ENCODE measurements at places on chromosomes 13 and 19.

DNA sequence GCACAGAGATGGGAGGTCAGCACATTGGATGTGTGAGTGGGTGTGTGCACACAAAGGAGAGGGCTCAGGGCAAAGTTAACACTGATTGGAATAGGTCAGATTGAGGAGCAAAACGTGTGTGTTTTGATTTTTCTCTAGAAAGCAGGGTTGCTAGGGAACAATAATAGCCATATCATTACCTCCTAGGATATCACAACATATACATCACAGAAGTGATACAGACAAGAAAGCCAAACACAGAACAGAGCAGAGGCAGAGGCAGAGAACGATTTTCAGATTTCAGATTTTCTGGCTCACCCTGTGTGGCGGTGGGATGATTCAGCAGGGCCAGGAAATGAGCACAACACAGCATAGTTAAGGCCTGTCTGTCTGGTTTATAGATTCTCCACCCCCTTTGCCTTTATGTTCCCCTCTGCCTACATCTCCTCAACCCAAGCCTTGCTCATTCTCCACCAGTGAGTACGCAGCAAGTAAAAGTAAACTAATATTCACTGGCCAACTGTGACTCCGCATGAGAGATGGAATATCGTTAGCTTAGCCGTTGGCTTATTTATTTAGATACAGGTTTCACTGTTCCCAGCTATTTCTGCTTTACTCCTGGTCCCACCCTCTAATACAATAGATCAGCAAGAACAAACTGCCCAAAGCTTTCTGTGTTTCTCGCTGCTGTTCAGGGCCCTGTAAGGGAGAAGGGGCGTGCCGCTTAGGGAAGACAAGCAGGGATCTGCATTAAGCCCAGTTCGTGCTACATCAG lies 182.7 kb upstream of the TSC22D1 start:
- no peak for DNase-seq

GRCh38 chr19:7515110-7515644 lies 726 bp upstream of the ZNF358 start:
- no peak for DNase-seq

- DNase-seq, result no peak
These were observed 135.7 kb upstream of the SERP2 start for GRCh38 chr13:44237881-44238421.

- no peak for DNase-seq
These were observed 4.5 kb downstream of the CCNA1 start for GRCh38 chr13:36436811-36437210.

DNA sequence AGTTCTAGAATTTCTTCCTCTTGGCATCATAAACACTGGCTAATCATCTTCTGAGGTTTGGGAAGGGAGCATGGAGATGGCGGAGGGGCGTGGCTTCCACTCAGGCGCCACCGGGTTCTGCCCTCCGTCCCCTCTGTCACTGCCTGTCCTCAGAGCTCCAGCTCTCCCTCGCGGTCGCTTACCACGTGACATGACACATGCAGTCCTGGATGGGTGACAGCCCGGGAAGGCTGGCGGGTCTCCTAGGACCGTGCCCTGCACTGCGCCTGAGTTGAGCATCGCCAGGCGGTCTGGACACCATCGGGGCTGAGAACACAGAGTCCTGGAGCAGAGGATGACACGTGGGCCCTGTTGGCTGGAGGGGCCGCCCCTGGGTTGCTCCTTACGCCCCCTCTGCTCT lies 123.3 kb downstream of the RAB20 start:
- DNase-seq, result no peak

GRCh38 chr19:19145684-19146608 lies 7.7 kb upstream of the TMEM161A start:
- peak; percentile 74 for DNase-seq

DNA sequence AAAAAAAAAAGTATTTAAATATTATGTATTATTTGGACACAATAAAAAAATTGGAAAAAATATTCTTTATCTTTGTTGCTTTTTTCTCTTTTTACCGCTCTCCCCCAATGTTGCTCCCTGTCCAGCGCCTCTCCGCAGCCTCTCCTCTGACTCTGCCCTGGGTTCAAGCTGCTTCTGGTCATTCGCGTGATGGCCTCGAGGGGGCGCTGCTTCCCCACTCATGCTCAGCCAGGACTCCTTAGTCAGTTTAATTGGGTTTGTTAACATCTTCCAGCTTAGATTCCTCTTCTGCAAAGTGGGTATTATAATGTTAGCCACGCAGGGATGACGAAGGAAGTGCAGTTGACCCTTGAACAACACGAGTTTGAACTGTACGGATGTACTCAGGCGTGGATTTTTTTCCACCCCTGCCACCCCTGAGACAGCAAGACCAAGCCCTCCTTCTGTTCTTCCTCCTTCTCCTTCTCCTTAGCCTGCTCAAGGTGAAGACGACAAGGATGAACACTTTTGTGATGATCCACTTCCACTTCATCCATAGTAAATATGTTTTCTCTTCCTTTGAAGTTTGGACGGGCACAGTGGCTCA lies 4.9 kb upstream of the NWD1 start:
- DNase-seq, result no peak

DNA sequence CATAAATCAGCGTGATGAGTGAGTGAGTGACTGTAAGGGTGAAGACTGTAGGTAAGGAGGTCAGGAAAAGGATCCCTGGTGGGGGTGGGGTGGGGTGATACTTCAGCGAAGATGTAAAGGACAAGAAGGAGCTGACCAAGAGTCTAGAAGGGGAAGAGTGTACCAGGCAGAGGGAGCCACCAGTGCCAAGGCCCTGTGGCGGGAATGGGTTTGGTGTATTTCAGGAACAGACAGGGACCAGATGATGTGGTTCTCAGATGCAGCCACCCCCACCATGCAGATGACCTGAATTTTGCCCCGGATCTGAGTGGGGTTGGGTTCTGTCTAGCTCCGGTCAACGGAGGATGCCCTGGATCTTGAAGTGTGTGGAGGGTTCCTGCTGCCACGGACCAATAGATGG lies 30.1 kb upstream of the SLC7A10 start:
- no peak for DNase-seq

DNA sequence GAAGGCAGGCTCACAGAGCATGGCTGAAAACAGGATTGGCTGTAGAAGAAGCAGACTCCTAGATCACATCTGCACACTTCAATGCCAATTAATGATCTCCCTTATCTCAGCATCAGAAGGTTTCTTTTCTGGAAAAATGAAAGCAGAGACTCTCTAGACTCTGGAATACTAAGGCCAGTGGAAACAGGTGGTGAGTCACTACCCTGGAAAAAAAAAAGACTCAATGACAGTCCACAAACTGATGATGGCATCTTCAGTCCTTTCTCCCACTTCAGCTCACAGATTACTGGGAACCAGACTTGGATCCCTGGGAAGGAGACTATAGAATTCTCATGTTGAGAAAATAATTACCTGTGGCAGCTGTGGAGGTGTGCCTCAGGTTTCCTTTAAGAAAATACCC lies 47.5 kb upstream of the MBNL2 start:
- DNase-seq, result no peak

- no peak for DNase-seq
These were observed 11.2 kb downstream of the FEM1A start for GRCh38 chr19:4802711-4803110.

- no peak for DNase-seq
These were observed 21.2 kb upstream of the TOMM40 start for GRCh38 chr19:44869733-44870470.

DNA sequence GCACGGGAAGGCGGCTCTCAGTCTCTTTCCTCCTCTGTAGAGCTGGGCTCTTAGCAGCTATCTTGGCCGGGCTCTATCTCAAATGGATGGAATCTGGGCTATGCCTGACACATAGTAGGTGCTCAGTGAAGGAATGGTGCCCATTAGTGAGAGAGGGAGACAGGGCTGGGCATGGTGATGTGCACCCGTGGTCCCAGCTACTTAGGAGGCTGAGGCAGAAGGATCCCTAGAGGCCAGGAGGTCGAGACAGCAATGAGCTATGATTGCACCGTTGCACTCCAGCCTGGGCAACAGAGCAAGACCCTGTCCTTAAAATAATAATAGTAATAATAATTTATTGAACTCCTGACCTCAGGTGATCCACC lies 14.7 kb downstream of the KLF2 start:
- no peak for DNase-seq

DNA sequence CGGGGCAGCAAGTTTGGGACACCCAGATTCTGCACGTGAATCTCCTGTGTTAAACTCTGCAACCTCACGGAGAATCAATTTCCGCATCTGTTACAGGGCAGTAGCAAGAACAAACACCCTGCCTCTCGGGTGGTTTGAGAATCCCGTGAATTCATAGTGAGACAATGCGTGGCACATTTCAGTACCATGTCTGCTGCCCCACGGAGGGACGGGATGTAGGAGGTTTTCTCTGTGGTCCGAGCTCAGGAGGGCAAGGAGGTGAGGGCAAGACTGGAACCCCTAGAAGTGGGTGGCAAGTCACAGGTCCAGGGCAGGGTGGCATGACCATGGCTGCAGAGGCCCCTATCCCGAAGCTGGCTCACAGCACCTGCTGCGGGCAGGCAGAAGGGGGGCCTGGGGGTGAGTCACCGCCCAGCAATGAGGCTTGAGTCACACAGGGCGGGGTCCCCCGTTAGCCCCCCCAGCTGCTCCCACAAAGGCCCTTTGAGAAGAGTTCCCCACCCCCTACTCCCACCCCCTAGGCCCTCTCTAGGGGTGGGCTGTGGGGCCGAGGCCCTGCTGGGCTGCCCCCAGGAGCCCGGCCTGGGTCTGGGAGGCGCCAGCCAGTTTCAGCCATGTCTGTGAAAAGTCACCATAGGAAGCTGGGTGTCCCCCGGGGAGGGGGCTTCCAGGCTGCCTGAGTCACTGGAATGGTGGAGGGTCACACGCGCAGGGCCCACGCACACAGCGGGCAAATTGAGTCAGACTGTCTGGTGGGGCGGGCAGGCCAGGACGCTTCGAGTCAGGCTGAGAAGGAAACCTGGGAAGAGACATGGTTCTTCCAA lies 25.8 kb upstream of the NANOS3 start:
- no peak for DNase-seq

DNA sequence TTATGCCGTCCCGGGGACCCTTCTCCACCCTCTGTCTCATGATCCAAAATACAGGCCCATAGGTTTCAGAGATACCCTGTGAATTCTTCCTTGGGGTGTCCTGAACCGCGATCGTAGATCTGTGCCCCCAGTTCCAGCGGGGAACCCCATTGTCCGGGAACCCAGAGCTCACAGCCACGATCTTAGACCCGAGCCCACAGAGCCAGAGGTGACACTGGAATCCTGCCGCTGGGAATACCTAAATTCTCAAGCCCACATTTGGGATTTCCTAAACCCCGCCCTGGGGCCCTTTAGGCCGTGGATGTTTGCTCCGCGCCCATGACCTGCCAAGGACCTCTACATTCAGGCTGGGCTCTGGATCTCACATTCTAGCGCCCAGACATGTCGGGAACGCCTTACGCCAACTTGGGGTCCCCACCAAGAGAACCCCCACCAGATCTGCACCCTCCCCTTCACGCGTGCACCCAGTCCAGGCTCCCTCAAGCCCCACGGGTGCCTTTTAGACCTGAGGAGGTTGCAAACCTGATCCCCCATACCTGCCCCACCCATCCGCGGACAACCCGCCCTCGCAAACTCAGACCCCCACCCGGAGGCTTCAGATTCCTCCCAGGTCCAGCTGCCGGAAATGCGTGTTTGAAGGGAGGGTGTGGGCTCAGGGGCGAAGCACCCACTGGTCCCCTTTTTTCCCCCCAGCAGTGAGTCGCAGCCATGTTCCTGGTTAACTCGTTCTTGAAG lies 605 bp downstream of the CAPNS1 start:
- DNase-seq, result peak; percentile 40

DNA sequence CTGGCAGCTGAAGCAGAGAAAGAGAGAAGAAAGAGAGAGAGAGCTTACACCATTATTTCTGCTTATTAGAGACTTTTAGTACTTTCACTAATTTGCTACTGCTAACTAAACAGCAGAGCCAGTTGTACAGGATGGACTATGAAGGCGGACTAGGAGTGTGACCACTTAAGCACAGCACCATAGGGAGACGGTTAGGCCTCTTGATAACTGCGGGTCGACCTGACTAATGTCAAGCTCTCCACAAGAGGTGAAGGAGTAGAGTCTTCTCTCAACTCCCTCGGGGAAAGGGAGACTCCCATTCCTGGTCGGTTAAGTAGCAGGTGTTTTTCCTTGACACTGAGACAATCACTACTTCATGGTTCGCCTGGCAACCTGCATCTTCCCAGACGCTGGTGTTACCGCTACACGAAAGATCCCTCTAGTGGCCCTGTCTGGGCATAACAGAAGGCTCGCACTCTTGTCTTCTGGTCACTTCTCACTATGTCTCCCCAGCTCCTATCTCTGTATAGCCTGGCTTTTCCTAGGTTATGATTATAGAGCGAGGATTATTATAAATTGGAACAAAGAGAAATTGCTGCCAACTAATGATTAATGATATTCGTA lies 5.3 kb upstream of the PSG7 start:
- no peak for DNase-seq

- no peak for DNase-seq
These were observed 270.6 kb downstream of the FGF14 start for GRCh38 chr13:102131246-102131645.

GRCh38 chr13:74921326-74921725 lies 560.6 kb downstream of the TBC1D4 start:
- DNase-seq, result no peak

DNA sequence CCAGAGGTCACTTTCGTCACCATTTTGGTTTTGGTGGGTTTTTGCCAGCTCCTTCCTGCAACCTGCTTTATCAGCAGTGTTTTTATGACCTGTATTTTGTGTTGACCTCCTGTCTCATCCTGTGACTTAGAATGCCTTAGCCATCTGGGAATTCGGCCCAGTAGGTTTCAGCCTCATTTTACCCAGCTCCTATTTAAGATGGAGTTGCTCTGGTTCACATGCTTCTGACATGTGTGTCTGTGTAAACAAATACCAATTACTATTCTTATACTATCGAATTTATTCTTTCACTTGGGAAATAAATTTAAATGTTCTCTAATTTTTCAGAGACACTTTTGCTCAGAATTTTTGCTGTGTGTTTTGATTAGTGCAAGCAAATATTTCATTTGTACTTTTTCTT lies 1370.3 kb upstream of the MIR17HG start:
- no peak for DNase-seq

DNA sequence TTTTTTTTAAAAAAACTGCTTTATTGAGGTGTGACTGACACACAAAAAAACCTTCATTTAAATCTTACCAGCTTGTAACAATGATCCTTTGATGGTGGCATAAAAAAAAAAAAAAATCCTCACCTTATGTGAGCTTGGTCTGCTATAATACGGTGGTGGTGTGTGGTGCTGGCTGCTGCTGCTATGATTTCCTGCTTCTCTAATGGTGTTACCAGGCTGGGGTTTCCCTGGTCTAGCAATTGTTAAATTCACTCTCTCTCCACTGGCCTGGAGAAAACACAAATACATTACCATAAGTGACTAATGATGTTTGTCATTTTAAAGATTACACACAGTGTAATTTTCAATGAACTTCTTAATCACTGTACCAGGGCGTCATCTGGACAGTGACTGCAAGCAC lies 60.6 kb downstream of the LNX2 start:
- no peak for DNase-seq

GRCh38 chr19:55165952-55166529 lies 372 bp downstream of the DNAAF3 start:
- no peak for DNase-seq

- DNase-seq, result no peak
These were observed 15.3 kb downstream of the TNFSF14 start for GRCh38 chr19:6654347-6655310.

Data from thymus (tissue), 14 donors.